ENCODE measurements at places on chromosomes 13 and 19.

GRCh38 chr13:20506696-20507095, 19.0 kb downstream of the CRYL1 start:
- no peak for DNase-seq

- DNase-seq, result no peak
Measured at GRCh38 chr13:110109910-110110309, 197.0 kb downstream of the COL4A1 start.

GRCh38 chr13:65606622-65607021, 1623.5 kb downstream of the PCDH9 start:
- no peak for DNase-seq

DNA sequence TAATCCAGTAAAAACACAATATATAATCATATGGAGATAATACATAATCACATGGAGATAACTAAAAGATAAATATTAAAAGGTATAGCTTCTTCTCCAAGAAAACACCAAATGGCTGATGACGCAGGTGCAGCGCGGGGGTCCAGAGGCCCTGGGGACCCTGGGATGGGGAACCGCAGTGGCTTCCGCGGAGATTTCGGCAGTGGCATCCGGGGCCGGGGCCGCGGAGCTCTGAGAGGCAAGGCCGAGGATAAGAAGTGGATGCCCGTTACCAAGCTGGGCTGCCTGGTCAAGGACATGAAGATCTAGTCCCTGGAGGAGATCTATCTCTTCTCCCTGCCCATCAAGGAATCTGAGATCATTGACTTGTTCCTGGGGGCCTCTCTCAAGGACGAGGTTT, 10.5 kb downstream of the ZNF44 start:
- DNase-seq, result no peak

DNA sequence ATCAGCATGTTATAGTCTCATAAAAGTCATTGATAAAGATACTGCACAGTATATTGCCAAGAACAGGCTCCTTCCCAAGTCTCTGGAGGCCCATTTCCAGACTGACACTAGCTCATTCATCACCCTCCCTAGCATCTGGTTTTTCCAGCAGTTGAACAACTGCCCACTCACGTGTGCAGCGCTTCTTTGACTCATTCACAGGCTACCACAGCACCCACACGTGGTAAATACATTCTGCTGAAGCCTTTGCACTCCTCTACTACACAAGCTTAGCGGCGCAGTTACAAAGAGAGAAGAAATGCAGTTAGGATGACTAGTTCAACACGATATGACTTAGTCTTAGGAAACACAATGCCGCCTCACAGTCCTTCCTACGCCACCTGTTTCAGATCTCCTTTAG, 87.7 kb downstream of the DOCK9 start:
- DNase-seq, result peak; percentile 56

DNA sequence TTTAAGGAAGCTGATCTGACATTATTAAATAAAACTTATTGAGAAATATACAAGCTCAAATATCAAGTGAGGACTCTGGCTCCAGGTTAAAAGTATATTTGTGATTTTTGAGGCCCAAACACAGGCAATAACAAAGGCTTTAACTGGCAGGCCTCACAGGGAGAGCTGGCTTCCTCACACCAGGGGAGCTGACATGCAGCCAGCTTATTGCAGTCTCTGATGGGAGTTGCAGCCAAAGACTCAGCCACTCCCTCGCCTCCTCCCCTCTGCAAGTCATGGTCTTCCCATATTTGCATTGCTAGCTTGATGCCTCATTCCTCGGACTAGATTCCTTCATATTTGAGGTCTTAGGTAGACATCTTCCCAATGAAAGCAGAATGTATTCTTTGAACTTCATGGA, 647.1 kb upstream of the SLITRK6 start:
- no peak for DNase-seq

DNA sequence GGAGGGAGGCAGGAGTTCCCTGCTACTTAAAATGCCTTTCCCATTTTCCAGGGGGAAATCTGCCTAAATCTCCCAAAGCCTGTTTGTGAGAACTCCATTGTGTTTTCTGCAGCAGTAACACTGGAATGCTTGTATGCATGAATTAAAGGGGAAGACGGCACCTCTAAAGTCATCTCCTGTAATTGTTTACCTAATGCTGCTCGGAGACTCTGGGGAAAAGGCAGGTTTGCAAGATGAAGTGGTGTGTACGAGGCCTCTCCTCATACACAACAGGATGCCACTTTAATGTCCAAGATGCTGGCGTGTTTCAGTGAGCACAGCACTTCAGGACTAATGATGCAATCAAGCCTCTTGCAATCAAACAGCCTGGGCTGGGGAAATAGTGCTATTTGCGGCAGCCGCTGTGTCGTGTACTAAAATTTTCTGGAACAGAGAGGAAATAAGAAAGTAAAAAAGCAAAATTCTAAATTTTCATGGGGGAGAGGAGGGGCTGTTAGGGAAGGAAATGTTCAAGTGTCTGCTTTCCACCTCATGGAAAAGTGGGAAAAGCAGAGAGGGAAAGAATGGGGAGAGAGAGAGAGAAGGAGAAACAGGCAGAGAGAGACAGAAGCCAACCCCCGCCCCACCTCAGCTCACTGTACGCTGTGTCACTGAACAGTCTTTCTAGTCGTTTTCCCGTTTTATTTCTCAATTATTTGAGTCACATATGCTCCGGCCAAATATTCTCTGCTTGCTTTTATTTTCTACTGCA, 32.9 kb downstream of the TSHZ3 start:
- DNase-seq, result no peak

DNA sequence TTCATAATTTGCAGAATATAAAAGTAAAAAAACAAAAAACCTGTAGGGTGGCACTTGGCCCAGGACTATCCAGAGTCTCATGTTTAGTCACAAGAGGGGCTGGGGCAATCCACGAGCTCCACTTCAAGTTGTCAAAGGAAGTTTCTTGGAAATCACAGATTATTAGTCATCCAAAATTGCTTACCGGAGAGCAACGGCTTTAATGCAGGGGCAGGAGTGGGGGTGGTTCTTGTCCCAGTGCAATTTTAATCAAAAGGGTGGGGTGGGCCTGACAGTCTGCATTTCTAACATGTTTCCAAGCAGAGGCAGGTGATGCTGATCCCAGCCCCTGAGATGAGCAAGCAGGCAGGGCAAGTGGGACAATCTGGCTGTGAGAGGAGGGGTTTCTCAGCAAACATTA, 233.9 kb downstream of the ABCC4 start:
- DNase-seq, result no peak

DNA sequence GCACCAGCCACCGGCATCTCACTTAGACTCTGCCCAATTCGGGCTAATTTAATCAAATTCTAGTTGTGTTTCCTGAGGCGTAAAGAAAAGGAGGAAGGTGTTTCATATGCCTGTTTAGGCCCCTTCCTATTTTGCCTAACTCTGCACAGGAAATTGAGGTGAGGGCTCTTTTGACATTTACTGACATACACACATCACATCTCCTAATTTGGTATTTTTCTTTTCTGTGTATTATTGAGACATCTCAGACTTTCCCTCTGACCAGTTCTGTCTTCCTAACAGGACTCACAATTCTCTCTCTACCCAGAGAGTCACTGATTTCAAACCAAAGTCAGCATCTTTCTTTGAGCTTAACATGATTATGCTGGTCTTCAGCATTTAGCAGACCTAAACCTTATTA, 7.9 kb downstream of the CEACAM3 start:
- no peak for DNase-seq

- no peak for DNase-seq
Measured at GRCh38 chr19:17762505-17763229, 11.4 kb downstream of the FCHO1 start.

DNA sequence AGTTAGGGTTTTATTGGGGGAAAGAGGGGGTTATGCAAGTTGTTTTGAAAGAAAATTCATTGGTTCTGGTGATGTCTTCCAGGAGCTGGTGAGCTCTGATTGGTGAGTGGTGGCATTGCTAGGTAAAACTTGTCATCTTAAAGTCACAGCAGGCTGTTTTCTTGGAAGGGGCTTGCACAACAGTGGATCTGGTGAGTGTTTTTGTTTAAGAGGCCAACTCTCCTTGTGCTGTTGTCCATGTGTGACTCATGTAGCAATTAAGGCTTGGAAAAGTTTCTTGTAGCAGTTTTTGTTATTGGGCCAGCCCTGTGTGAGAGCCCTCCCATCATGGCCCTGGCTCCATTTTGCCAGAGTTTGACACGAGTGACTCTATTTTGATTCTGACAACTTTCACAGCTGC, 109.4 kb downstream of the RFC3 start:
- no peak for DNase-seq

- DNase-seq, result no peak
Measured at GRCh38 chr19:40530091-40530901, 46.4 kb upstream of the SHKBP1 start.

GRCh38 chr19:52687684-52688083, 47.2 kb downstream of the ZNF611 start:
- no peak for DNase-seq

DNA sequence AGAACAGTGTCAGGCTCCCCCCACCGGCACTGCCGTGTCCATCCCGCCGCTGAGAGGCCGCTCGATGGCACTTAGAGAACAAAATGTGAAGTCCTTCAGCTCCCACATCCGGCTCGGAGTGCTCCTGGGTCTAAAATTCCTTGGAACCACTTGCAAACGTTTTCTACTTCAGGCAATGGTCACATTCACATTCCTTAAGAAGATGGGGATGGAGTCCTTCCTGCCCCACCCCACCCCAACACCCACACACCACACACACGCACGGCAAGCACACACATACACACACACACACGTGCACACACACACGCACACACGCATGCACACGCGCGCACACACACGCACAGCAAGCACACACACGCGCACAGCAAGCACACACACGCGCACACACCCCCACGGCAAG, 83.4 kb downstream of the SOX1 start:
- DNase-seq, result no peak

DNA sequence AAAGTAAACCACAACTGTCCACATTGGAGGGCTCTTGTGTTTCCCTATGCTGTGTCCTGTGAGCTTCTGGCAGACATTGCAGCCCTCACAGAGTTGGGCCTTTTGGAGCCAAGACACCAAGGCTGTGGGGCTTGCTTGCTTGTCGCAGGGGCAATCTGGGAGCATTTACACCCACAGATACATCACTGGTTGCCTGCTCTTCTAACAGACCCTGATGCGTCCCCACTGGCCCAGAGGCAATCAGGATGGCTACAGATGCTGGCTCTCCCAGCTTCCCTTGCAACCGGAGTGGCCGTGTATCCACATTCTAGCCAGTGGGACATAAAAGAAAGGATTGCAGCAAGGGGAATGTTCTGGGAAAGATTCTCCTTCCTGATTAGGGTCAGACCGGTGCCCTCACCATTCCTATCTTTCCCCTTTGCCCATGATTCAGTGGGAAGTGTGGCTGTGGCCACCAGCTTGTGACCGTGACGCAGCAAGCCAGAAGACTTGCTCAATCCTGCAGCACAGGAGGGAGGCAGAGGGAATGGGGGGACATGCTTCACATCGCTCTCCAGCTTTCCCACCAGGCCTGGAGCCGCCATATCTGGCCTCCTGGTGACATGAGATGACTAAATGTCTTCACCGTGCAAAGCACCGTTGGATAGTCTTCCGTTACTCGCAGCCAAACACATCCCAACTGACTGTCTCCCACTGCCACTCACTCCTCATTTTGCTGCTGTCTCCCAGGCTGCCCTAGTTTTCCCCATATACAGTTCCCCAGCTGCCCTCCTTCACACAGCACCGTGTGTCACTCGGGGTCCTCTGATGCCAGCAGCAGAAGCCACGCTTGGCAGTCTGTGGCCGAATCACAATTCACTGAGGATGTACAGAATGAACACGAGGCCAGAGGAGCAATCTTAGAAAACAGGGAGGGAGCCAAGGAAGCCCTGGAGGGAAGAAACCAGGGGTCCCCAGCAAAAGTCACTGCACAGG, 151.0 kb downstream of the DPF1 start:
- no peak for DNase-seq

DNA sequence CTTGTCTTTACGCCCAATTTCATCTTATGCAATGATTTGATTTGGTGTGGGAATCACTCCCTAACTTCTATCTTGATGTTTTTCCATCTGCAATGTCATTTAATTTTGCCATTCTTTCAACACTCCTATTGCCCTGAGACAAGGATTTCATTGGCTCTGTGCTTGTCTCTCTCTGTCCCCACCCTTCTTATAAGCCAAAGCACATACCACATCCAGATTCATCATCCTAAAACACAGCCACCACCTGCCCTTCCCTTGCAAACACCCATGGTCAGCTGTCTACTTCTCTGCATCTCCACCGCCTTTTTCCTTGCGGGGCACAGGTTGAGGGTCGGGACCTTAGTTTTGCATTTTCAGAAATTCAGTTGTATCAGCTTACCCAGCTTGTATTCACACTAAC, 225.8 kb upstream of the SOX21 start:
- no peak for DNase-seq

DNA sequence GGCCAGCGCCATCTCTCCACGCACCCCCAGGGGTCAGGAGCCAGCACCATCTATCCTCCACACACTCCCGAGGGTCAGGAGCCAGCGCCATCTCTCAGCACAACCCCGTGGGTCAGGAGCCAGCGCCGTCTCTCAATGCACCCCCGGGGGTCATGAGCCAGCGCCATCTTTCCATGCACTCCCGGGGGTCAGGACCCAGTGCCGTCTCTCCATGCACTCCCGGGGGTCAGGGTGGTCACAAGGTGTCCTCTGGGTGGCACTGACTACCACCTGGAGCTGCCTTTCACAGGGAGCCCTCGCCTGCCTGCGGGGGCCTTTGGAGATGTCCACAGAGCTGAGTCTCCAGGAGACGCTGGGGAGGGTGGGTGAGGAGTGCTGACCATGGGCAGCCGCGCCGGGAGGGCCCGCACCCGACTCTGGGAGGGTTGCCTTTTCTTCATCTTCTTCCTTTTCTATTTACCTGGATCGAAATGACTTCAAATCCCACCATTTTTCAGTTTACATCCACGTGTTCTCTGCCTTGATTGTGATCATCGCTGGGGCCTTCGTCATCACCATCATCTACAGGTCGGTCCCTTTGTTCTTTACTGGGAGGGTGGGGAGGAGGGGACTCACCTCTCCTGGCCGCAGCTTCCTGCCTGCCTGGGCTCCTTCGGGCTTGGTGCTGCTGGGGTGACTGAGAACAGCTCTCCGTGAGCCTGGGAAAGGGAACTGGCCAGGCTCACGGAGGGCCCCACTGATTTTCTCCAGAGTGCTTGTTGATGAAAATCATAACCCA, 19.1 kb downstream of the TEX29 start:
- no peak for DNase-seq

Data from stimulated activated CD4-positive, alpha-beta T cell treated with anti-CD3 and anti-CD28 coated beads, Interleukin-4, amount 100 ng/mL, for 4 hours (primary cell).